HT1080 (cell line): ENCODE measurements at places on chromosomes 12 and 14. TPM values are rescaled to one million over a fixed set of nuclear protein-coding genes. Genes with fewer than 3 reads are reported as not detected.

Gene ANKS1B
- not detected in 2 replicates for total RNA-seq

Gene GALNT6
- total RNA-seq: 58.9 and 60.2 TPM in 2 replicates

Gene GNB3
- total RNA-seq: 1.5 and 1.6 TPM in 2 replicates

Gene SSPN
- 1.4 TPM in 1 of 2 replicates, not detected in the other for total RNA-seq

Gene MMP19
- 0.37 and 0.58 TPM in 2 replicates for total RNA-seq

Gene MDGA2
- 3.1 and 4.2 TPM in 2 replicates for total RNA-seq

Gene NELL2
- total RNA-seq: 0.20 and 0.95 TPM in 2 replicates

Gene SUDS3
- total RNA-seq: 22.1 and 33.5 TPM in 2 replicates

Gene PRORP
- 28.0 and 33.3 TPM in 2 replicates for total RNA-seq

Gene TAS2R43
- not detected in 2 replicates for total RNA-seq

DNA sequence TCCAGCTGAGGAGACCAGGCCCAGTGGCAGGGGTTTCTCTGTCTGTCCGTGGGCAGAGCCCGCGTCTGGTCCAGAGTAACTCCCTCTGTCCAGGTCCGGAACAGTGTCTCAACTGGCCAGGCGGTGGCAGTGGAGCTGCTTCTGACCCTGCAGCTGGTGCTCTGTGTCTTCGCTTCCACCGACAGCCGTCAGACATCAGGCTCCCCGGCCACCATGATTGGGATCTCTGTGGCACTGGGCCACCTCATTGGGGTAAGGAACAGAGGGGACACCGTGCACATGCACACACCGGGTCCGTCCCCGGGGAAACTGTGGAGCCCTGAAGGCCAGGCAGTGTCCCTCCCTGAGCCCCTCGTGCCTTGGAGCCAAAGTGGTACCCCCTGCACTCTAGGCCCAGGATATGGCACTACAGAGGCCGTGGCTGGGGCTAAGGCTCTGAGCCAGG, 1.5 kb downstream of the AQP6 start:
- DNase-seq: no peak

GRCh38 chr14:44412858-44413569, 94.1 kb downstream of the FSCB start:
- DNase-seq: no peak

GRCh38 chr12:120474616-120474960, 5.0 kb upstream of the SRSF9 start:
- peak; percentile 92 for DNase-seq

GRCh38 chr12:85781766-85782165, 54.4 kb downstream of the RASSF9 start:
- DNase-seq: no peak

GRCh38 chr12:2194060-2194459, 141.3 kb downstream of the CACNA1C start:
- no peak for DNase-seq
